Stimulated activated CD4-positive, alpha-beta T cell treated with anti-CD3 and anti-CD28 coated beads, Interleukin-1b, Interleukin-23, amount 100 ng/mL, for 1 hour (primary cell): ENCODE measurements at places on chromosomes 16 and 17.

- no peak for DNase-seq
Measured at GRCh38 chr17:74779948-74780400, 3.8 kb upstream of the NAT9 start.

DNA sequence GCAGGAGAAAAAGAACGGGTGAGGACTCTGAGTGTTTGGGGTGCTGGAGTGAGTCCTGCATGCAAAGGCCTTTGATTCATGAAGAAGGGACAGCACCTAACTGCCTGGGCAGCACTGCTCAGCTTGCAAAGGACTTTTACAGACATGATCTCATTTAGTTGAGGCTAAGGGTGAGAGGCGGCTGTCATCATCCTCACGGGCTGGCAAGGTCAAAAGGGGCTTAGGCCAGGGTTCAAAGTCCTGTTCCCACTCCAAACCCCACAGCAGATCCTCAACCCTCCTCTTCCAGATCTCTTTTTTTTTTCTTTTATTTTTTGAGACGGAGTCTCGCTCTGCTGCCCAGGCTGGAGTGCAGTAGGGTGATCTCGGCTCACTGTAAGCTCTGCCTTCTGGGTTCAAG, 4.8 kb downstream of the RHBDF2 start:
- no peak for DNase-seq

GRCh38 chr16:79288066-79288465, 312.5 kb downstream of the MAF start:
- DNase-seq: no peak

GRCh38 chr16:66853261-66854139, 9.3 kb downstream of the CA7 start:
- no peak for DNase-seq

DNA sequence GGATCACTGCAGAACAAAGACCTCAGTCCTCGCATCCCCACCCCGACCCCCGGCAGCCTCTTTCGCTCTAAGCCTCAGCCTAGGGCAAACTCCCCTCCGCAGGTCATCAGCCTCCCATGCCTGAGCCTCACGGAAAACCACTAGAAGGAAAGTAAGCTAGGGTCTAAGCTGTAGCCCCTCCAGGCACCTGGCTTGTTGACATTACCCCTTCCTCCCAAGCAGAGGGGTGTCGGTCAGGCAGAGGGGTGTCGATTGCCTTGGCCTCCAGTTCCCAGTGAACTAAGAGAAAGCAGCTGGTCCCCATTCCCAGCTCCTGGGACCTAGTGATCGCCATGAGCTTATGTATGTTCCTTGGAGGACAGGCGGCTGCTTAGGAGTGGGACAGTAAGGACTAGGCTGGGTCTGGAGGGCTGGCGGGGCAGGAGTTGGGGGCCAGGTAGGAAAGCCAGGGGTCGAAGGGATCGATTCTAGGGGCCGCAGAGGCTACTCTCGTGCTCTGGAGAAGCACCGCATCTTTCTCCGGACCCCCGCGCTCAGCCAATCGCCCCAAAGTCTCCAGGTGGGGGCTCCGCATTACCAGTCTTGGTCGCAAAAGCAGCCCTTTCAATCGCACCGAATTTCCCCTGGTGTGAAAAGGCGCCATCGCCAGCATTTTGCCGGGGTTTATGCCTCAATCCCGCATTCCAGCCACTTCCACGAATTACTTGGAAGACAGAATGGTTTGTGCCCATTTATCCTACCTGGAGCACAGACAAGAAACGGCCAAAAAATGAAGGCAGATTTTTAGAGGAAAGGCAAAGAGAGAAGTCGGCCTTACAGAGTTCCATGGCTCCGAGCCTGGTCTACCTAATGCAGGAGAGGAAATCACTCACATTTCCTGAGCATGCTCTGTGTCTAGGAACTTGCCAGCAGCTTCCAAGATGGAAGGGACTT, 21.3 kb upstream of the HOXB13 start:
- DNase-seq: no peak

- DNase-seq: peak; percentile 71
Measured at GRCh38 chr17:58417300-58418092, at the start of gene RNF43. RNF43 (minus strand) TSS chr17:58417534; CDS start chr17:58415577, 1,957 bp downstream.

GRCh38 chr16:75230471-75231110, 11.8 kb downstream of the CTRB1 start:
- DNase-seq: no peak

DNA sequence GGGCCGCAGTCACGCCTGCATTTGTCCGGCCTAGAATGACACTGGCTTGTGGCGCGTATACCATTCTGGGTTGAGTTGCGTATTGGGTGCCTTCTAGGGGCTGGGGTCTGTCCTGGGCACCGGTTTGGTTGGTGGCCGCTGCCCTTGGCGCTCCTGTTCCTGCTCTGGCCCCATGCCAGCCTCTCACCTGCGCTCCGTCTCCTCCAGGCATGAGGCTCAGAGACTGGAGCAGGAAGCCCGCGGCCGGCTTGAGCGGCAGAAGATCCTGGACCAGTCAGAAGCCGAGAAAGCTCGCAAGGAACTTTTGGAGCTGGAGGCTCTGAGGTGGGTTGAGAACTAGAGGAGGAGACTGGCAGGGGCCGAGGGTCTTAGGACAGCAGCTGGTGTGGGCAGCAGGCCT, 17.4 kb downstream of the CDIPT start:
- DNase-seq: no peak

- DNase-seq: no peak
Measured at GRCh38 chr17:59513934-59514841, 51.2 kb upstream of the DHX40 start.

DNA sequence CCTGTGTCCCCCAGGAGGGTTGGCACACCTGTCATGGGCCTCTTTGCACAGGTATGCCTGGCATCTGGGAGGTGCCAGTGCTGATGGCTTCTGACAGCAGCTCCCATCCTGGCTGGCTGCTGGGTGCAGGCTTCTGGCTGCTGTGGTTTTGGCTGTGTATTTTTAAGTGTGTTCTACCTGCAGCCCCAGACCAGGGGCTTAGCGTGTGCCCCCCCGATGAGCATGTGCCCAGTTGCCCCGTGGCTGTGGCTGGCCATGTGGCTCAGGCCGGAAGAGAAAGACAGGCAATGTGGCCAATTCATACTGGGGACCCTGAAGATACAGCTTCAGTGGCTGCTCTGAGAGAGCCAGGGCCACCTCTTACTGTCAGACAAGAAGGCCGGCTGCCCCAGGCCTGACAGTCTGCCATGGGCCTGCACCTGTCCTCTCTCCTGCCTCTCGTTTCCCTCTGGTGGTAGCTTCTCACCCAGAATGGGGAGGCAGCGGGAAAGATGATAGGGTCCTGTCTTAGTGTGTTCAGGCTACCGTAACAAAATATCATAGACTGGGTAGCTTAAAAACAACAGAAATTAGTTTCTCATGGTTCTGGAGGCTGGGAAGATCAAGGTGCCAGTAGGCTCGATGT, 37.6 kb upstream of the LGALS9 start:
- no peak for DNase-seq

- DNase-seq: no peak
Measured at GRCh38 chr16:88826070-88826840, 14.5 kb upstream of the APRT start.

DNA sequence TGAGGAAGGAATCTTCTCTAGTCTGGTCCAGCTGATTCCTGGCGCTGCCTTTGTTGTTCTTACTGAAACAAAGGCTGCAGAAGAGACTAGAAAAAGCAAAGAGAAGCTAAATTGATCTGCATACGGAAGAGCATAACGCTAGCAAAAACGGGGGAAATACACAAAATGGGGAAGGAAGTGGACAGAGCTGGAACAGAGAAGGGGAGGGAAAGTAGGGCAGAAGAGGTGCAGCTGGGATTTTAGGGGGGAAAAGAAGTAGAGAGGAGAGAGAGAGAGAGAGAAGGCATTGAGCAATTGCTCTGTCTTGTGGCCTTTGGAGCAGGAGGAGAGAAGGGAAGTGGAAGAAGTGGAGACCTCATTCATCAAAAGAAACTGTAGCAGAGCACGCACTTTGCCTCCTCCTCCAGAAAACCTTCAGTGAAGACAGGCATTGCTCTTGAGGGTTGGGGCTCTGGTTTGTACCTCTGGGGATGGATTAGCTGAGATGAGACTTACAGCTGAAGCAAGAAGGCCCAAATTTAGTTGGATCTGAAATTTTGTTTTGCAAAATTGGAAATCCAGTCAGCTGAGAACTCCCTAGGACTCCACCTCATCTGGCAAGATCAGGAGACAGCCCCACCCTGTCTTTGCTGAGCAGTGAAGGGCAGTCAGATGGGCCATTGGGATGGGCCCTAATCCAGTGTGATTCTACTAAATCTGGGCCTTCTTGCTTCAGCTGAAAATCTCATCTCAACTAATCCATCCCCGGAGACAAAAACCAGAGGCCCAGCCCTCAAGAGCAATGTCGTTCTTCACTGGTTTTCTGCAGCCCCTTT, 55.8 kb downstream of the CDRT4 start:
- DNase-seq: no peak

- DNase-seq: no peak
Measured at GRCh38 chr16:84511831-84512230, 7.4 kb upstream of the MEAK7 start.

- DNase-seq: no peak
Measured at GRCh38 chr16:9091867-9092281, 430 bp downstream of the HAPSTR1 start.

GRCh38 chr16:30977502-30977901, 7.5 kb upstream of the HSD3B7 start:
- no peak for DNase-seq

GRCh38 chr17:40362696-40363110, 1.8 kb downstream of the GJD3 start:
- DNase-seq: peak; percentile 50

DNA sequence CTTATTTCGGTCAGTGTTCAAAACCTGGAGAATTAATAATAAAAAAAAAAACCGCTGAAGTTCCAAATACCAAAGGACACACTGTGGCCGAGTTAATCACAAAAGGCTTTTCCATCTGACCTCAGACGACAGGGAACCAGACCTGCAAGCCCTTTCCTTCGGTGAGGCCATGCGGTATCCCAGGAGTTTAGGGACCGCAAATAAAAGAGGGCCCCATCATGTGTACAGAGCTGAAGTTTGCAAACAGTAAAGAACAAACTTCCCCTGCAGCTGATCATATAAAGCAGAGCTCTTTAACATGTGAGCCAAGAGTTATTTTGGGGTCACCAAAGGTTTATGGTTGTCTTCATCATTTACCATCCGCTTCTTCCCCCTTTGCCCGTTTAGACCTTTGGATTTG, 33.0 kb upstream of the FOXJ1 start:
- no peak for DNase-seq

DNA sequence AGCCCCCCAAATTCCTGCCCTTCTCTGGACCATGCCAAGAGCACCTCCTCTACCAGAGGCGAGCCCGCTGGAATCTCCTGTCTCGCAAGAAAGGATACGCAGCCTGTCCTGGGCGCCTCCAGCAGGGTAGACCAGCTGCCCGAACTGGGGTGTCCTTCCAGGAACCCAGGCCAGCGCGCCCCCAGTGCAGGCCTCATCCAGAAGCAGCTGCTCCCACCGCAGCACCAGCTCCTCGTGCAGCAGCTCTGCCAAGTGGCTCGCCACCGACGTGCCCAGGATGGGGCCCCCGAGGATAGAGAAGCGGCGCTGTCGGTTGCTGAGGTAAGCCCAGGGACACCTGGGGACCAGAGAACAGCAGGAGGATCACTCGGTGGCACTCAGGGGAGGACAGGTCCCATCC, 4.8 kb downstream of the TAF1C start:
- no peak for DNase-seq

DNA sequence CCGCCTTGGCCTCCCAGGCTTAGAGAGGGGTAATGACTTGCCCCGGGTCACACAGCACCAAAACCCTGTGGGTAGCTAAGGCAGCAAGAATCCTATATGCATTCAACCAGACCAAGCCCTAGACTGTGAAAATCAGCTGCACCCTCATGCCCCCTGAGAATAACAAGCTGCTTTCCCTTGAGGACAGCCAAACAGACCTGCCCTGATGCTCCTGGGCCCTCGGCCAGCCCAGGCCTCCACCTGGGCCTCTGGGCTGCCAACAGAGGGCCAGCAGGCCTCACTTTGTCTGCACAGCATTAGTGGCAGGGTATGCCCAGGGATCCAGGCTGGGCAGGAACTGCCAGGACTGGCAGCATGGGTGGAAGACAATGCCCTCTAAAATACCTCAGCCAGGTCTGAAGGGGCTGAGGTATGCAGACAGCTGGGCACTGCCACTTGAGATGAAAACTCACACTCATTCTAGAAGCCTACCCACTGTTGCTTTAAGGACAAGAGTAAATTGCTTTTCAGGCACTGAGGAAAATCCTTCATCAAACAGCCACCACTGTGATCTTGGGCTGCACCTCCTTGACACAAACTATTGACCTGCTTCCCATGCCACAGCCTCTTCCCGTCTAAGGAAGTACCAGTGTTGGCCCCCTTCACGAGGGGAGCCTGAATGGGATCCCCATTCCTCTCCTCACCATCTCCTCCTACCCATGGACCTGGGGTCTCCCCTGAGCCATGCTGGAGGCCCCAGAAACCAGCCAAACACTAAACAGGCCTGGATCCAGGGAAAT, 8.8 kb downstream of the ST3GAL2 start:
- DNase-seq: no peak

GRCh38 chr17:62656446-62656845, 29.0 kb downstream of the MRC2 start:
- no peak for DNase-seq

GRCh38 chr16:73713251-73713650, 583.4 kb upstream of the PSMD7 start:
- DNase-seq: no peak

DNA sequence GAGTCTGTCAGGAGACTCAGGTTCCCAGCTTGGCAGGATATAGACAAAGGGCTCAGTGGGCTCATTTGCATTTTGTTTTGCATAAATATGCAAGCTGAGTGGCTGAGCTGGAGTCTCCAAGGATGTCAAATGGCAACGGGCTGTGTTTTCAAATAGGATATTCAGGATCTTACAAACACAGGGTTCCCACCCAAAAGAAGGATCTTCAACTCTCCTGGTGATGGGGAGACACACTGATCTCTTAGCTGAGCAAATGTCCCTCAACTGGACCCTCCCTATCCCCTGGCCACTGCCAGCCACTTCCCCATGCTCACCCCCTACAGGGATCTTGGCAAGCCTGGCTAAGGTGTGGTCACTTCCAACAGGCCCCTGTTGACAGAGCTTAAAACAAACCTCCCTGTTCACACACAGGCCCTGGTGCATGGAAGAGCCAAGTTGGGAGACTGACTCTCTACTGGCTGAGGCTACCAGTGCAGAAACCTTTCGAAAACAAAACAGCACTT, 61.6 kb downstream of the SOX9 start:
- no peak for DNase-seq

- no peak for DNase-seq
Measured at GRCh38 chr17:36068524-36068923, 4.5 kb downstream of the CCL18 start.
